ENCODE measurements at places on chromosomes 16 and 17.

DNA sequence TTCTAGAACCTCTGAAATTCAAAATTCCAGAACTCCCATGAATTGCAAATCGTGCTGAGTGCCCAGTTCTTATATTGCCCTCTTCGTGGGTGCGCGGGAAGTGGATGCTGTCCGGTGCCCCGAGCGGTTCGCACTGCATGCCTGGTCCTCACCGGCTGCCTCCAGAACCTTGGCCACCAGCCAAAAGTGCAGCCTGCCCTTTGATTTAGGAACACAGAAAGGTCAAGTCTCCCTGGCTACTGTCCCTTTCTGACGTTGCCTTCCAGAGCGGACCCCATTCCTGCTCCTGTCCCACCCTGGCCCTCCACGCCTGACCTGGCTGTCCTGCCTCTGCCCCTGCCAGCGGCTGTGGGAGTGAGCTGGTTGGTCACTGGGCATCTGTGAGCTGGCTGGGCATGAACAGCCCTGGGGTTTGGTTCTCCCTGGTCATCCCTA lies 9.7 kb downstream of the NEUROD2 start:
- no peak for DNase-seq

GRCh38 chr17:19753661-19754463 lies 5.8 kb upstream of the ALDH3A1 start:
- DNase-seq: no peak

DNA sequence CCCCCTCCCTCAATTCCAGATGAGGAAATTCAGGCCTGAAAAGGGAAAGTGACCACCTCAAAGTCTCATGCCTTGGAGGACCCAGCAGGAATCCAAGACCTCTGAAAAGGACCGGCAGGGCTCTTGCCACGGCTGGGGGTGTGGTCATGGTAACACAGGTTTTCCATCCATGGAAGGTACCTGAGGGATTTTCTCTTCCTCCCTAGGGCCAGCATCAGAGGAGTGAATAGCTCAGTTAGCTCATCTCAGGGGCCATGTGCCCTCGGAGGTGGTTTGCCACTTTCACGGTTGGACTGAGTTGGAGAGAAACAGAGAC lies 1.3 kb downstream of the CIITA start:
- no peak for DNase-seq

- no peak for DNase-seq
Observed at GRCh38 chr16:31466381-31466841, 5.5 kb upstream of the TGFB1I1 start.

DNA sequence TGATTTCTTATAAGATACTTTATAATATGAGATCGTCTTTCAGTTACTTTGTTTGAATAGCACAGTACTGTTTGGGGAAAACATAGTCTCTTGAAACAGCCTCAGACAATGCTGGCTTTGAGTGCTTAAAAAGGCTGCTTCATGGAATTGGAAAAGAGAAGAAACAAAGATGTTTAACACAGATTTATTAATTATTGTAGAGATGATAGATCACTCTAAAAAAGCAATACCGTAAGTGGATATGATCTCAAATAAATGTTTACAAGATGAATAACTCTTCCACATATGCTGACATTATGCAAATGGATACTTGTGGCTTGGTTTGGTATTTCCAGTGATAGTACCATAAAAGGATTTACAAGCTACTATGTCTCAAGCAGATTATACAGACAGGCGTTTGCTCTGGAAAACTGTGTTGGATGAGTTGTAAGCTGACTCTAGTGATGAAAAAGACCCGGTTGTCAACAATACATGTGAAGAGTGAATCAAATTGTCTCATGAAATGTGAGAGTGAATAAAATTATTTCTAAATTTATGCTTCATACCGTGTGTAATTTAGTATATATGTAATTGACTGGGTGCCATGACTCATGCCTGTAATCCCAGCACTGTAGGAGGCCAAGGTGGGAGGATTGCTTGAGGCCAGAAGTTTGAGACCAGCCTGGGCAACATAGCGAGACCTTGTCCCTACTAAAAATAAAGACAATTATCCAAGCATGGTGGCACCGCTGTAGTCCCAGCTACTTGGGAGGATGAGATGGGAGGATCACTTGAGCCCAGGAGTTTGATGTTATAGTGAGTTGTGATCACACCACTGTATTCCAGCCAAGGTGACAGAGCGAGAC lies 105.4 kb downstream of the FTO start:
- no peak for DNase-seq

DNA sequence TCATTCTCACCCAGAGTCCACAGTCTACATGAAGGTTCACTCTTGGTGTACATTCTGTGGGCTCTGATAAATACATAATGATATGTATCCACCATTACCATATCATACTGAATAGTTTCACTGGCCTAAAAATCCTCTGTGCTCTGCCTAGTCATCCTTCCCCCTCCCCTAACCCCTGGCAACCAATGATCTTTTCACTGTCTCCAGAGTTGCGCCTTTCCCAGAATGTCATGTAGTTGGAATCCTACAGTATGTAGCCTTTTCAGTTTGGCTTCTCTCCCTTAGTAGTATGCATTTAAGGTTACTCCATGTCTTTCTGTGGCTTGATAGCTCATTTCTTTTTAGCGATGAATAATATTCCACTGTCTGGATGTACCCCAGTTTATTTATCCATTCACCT lies 101.3 kb downstream of the NOG start:
- DNase-seq: no peak

DNA sequence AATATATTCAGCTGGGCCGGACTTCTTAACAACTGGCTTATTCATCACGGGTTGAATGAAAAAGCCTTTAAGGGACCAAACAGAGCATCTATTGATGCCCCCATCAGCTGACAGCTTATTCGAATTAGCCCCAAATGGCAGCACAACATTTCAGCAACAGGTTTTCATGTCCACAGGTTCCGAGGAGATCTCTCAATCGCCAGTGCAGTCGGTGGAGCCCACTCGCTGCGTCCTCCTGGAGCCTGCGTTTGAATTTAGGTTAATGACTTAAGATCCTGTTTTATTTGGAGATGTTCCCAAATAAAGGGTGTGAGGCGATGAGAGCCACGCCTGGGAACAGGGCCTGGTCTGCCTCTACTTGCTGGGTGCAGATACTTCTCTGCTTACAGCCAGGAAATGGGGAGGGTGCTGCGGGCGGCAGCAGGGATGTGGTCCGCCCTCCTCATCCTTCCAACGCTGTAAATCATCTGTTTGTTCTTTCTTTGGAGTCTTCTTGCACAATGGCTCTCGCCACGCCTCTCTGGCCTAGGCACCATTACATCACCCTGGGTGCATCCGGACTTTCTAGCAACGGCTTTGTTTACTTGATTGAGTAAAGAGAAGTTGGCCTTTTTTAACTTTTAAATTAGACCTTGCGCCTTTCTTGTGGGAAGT lies 22.6 kb downstream of the NDE1 start:
- peak; percentile 56 for DNase-seq

DNA sequence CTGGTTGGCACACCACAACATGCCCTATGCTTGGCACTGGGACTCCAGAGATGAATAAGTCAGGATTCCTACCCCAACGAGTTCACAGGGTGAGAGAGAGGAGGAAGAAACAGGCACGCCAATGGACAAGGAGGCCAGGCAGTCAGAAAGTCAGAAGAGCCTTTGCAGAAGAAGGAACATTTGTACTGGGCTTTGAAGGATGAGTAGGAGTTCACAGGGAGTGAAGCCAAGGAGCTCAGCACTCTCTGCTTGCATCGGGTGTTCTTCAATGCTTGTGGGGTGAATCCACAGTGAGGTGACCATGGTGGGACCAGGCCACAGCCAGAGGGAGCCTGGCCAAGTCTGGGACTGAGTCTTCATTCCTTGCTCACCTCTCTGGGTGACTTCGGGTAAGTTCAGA lies 47.5 kb downstream of the AIPL1 start:
- DNase-seq: no peak

- DNase-seq: no peak
Observed at GRCh38 chr17:18958611-18959010, 6.6 kb downstream of the SLC5A10 start.

DNA sequence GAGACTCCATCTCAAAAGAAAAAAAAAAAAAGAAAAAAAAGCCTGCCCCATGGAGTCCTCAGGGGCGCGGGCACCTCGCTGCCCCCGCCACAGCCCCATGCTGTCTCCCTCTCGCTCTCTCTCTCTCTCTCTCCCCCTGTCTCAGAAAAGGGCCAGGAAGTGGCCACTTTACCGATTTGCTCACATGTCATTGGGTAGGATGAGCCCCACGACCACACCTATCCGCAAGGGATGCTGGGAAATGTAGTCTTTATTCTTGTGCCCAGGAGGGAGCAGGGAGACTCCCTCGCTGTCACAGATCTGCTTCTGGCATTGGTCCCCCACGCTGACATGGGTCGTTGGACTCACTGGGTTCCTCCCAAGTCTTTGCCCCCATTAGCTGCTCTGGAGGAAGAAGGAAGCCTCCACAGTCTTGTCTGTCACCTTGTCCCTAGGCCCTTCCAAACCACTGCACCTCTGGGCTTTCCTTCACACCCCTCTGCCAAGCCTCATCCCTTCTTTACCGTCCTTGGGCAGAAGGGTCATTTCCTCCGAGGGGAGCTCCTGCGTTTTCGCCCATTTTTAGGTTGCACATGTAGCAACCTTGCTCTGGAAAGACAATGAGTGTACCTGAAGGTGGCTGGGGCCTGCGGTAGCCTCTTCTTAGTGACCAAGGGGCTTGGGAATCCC lies 6.9 kb upstream of the GJD3 start:
- no peak for DNase-seq

GRCh38 chr16:80559369-80559768 lies 18.6 kb downstream of the DYNLRB2 start:
- no peak for DNase-seq

GRCh38 chr17:68461589-68461988 lies 4.3 kb upstream of the WIPI1 start:
- DNase-seq: no peak

GRCh38 chr16:48950184-48950583 lies 331.5 kb downstream of the CBLN1 start:
- DNase-seq: no peak

DNA sequence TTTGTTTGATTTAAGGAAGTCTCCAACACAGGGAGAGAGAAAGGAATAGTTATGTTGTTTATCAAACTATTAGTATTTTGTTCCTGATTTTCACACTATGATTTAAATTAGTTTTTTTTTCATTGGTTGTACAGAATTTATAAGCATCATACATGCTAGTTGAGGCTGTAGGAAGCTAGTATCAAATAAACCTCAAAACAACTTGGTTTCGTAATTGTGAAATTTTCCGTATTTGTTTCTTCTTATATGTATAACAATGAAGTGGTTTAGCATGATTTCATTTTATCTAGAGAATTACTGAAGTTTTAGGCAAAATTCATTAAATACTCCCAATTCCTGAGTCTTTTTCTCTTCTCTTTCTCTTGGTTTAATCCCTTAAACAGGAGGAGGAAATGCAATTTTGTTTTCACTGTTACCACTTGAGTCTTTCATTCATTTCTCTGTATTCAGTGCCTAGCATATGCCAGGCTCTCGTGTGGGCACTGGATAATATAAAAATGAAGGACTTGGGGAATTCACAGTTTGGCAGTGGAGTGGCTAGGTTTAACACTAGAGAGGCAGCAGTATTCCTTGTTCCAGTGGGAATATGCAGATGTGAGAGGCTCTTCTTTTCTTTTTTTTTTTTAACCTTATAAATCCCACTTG lies 1.8 kb downstream of the CYLD start:
- no peak for DNase-seq

- DNase-seq: no peak
Observed at GRCh38 chr17:9788601-9789000, 2.8 kb downstream of the DHRS7C start.

DNA sequence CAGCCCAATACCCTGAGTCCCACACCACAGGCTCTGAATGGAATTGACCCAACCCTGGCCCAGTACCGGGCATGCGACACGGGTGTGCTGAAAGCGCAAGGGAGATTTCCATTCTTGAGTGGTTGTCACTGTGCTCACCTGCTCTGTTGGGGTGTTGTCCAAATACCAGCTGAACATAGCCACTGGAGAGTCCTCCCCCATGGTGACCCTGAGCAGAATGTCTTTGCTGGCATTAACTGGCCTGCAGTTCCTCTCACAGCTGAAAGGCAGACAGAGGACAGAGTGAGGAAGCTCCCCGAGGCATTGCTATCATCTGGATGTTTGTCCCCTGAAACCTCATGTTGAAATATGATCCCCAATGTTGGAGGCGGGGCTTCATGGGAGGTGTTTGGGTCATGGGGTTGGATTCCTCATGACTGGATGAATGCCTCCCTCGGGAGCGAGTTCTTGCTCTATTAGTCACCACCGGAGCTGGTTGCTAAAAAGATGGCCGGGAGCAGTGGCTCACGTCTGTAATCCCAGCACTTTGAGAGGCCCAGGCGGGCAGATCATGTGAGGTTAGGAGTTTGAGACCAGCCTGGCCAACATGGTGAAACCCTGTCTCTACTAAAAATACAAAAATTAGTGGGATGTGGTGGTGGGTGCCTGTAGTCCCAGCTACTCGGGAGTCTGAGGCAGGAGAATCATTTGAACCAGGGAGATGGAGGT lies 57.3 kb upstream of the BCO1 start:
- DNase-seq: no peak

- DNase-seq: no peak
Observed at GRCh38 chr16:85513180-85513579, 99.9 kb upstream of the GSE1 start.

All from stimulated activated CD4-positive, alpha-beta T cell treated with anti-CD3 and anti-CD28 coated beads, Interleukin-4, amount 100 ng/mL, for 24 hours (primary cell).